LNCaP clone FGC (cell line): ENCODE measurements at places on chromosomes 13 and 19.
A peak's percentile ranks its signal among the peaks of the same experiment; 100 is the strongest.

GRCh38 chr13:98586400-98587345 lies 9.8 kb upstream of the STK24 start:
- no peak for DNase-seq

- DNase-seq, result no peak
Measured at GRCh38 chr19:33241530-33242101, 16.0 kb upstream of the SLC7A10 start.

- no peak for DNase-seq
Measured at GRCh38 chr13:113528813-113529180, 38.3 kb upstream of the DCUN1D2 start.

DNA sequence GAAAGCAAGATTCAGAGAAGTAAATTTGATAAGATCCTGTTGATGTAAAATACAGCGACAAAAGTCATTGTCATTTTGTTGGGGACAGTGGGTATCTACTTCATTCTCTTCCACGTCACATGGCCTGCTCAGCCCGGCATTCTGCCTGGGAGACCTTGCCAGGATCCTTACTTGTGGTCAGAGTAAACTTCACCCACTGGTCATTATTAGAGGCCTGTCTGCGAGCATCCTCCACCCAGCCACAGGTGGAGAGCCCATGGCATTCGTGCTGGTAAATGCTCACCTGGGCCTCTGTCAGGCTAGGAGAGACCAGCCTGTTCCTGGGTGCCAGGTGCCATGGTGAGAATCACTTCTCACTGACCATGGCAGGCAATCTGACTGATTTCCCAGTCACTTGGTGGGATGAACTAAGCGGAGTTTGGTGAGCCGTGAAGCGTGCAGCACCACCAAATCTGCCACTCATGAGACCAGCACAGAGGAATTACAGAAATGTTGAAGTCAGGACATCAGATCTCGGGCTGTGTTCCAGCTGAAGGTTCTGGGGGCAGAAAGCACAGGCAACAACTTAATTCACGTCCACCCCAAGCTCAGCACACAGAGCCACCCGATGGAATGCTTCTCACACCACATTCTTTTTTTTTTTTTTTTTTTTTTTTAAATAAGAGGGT lies 107.0 kb downstream of the SIPA1L3 start:
- DNase-seq, result no peak

DNA sequence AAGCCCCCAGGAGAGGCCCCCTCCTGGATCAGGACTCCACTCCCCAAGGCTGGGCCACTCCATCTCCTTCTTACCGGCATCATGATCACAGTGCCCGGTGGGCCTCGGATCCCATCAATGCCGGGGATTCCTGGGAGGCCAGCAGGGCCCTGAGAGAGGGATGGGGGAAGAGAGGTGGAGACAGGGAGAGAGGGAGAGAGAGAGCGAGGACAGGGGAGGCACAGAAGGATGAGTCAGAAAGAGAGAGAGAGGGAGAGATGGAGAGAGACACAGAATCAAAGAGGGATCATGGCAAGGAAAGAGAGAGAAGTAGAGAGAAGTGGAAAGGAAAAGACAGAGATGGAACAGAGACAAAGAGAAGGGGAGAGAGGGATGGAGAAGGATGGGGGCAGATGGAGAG lies 13.8 kb downstream of the COL5A3 start:
- no peak for DNase-seq

DNA sequence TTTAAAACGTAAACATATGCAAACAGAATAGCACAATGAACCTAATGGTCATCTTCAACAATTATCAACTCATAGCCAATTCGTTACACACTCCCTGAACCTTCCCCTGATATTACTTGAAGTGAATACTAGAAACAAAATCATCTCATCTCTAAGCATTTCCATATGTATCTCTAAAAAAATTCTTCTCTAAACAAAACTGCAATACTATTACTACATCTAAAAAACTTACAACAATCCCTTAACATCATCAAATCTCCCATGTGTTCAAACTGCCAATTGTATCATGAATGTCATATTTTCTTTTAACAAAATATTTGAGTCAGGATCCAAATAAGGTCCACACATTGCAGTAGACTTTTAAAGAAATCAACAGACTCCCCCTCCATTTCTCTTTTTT lies 61.4 kb downstream of the FRY start:
- no peak for DNase-seq

- DNase-seq, result no peak
Measured at GRCh38 chr13:102700088-102701031, 5.5 kb upstream of the METTL21C start.

DNA sequence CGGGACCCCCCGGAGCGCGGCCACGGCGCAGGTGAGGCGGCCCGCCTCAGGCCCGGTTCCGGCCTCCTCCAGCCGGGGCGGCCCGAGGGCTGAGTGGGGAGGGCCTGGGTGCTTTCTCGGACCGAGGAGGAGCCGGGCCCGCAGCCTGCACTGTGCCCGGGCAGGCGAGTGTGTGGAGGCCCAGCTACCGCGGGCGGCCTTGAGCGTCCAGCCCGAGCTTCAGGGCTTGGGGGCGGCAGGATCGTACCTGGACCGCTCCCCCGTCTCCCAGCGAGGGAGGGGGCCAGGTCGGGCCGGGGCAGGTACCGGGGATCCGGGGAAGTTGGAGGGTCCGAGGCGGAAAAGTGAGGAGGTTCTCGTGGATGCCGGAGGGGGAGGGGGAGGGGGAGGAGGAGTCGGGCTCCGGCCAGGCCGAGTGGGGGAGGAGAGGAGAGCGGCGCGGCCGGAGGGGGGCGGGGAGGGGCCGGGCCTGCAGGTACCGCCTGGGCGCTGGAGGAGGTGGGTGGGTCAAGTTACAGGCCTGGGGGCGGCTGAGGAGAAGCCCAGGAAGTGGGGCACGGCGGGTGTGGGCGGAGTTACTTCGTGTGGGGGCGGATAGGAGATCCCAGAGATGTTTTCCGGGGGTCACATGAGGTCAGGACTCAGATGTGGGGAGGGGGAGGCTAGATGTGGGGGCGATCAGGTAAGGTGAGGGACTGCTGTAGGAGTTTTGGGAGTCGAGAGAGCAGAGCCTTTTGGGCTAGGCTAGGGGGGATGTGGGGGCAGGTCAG lies 545 bp downstream of the NACC1 start:
- no peak for DNase-seq

DNA sequence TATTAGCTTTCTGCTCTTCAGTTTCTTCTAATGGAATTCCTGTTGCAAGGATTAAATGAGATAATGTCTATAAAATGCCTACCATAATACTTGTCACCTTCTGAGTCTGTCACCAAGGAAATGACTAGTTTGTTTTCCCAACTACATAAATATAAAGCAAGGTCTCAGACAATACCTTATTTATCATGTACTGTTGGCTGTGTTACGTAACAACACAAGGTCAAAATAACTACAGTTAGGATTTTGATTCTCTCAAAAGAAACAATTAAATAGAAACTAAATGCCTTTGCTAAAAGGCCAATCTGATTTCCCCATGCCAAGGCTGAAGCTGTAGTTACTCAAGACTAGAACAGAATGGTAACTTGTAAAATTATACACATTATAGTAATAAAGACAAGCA lies 134.5 kb downstream of the PCDH9 start:
- no peak for DNase-seq

DNA sequence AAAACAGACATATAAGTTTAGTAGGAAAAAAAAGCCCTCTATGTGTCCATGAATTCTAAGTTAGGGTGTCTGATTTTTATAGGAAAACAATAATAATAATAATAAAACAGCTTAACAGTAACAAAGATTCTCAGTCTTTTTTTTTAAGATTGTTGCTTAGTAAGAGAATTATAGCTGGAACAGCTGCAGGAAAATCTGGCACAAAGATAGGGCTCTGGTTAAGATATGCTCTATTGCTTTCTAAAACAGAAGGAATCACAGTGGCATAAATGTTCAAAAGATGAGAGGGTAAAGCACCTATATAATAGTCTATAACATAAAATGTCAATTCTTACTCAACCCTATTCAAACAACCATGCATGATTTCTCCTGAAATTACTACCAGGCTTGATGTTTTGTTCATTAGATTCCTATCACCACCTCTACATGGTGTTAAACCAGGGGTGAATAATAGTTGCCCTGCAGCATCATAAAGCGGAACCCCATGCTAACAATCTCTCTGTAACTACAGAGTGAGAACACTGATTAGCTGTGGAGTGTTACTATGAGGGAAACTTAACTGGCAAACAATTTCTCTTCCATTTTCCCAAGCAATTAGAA lies 541.4 kb upstream of the MIR17HG start:
- DNase-seq, result no peak

GRCh38 chr13:110210604-110210985 lies 96.4 kb downstream of the COL4A1 start:
- no peak for DNase-seq

DNA sequence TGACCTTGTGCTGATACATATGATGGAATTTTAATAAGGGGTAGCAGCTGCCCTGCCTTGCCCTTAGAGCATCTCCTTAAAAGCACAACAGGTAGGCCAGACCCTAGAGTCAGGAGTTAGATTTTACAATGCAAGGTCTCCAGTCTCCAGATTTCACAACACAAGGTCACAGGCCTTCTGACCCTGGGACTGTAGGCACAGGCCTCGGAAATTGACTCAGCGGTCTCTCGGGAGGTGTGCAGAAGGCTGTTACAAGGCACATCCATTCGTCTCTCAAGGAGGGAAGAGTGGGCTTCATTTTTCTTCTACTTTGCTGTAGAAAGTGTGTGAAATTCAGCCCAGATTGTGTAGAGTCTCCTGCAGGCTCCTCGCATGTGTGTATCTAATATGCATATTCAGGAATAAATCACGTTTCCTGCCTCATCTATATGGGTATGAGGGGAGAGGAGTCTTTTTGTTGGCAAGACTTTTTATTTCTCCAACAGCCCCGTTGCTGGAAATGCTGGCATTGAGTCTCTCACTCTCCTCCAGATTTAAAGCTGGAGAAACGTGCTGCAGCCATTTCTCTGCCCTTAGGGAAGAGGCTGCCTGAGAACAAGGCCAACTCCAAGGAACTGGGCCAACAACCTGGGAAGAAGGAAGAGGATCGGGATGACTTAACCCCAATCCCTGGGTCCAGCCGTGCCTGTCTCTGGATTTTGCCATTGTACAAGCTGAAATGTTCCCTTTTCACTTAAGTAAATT lies 24.5 kb downstream of the UQCRFS1 start:
- no peak for DNase-seq

DNA sequence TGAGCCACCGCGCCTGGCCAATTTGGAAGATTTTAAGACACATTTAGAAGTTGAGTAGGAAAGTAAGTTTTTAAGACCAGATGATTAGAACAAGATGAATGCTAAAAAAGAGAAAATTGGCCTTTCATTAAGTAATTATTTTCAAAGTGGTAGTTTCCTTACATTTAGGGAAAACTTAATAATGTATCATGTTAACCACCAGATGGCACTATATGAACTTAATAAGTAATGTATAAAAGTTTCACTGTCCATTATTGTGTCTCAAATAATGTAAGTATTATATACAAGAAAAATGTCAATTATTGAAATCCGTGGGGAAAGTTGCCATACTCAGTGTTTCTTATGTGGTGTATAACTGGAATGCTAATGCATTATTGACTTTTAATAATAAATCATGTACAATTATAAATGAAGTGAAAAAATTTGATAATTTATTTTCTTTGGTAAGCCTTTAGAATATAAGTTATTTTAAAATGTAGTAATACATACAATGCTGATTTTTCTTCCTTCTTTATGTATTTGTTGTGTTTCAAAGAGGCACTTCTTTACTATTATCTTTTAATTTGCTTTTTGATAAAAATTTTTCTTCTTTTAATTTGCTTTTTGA lies 29.2 kb downstream of the COG6 start:
- DNase-seq, result no peak

- DNase-seq, result peak; percentile 43
Measured at GRCh38 chr19:15292847-15293582, 39.3 kb downstream of the BRD4 start.
